ENCODE measurements at places on chromosomes 12 and 14. TPM values are rescaled to one million over a fixed set of nuclear protein-coding genes. Genes with fewer than 3 reads are reported as not detected.

The SVOP gene
- not detected for total RNA-seq

The KRT2 gene
- not detected for total RNA-seq

The OR6C76 gene
- total RNA-seq, result not detected

The SSPN gene
- total RNA-seq, result not detected

The ITFG2 gene
- 34.9 TPM for total RNA-seq

The SDS gene
- not detected for total RNA-seq

GRCh38 chr12:95789126-95790032 lies 1.2 kb downstream of the NTN4 start:
- no peak for DNase-seq

DNA sequence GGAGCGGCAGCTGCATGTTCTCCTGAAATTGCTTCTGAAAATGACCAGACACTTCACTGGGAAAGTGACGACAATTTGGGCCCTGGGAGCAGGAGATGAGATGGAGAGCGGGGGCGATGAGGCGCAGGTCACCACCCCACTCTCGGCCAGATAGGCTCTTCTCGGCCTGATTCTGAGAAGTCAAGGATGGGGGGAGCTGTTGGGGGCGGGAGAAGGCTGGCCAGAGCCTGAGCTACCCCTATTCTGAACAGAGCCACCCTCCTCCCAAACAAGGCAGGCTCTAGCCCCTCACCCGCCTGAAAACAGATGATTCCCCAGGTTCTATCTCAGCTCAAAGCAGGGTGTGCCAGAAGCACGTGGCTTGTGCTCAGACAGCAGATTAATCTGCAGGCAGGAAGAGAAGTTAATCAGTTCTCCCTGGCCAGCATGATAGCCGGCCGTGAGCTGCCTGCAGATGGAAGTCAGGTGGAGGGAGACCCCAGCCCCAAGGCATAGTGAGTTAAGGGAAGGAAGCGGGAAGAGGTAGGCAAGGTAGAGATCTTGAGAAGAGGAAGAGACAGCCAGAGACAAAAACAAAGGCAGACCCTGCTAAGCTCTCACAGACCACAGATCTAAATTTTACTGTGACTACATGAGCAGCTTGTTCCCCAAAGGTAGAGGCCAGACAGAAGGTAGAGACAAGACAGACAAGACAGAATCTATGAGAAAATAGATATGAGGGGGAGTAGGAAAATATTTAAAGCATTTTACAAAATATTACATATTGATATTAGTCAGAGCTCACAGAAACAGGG lies 10.9 kb upstream of the TAC3 start:
- DNase-seq, result no peak

GRCh38 chr14:64990939-64991338 lies 4.2 kb downstream of the FNTB start:
- DNase-seq, result no peak

- no peak for DNase-seq
These were observed 100.5 kb downstream of the VEZT start for GRCh38 chr12:95318071-95318545.
